Activated CD4-positive, alpha-beta T cell treated with anti-CD3 and anti-CD28 coated beads for 1 hour (primary cell): ENCODE measurements at places on chromosomes 5 and 9.

DNA sequence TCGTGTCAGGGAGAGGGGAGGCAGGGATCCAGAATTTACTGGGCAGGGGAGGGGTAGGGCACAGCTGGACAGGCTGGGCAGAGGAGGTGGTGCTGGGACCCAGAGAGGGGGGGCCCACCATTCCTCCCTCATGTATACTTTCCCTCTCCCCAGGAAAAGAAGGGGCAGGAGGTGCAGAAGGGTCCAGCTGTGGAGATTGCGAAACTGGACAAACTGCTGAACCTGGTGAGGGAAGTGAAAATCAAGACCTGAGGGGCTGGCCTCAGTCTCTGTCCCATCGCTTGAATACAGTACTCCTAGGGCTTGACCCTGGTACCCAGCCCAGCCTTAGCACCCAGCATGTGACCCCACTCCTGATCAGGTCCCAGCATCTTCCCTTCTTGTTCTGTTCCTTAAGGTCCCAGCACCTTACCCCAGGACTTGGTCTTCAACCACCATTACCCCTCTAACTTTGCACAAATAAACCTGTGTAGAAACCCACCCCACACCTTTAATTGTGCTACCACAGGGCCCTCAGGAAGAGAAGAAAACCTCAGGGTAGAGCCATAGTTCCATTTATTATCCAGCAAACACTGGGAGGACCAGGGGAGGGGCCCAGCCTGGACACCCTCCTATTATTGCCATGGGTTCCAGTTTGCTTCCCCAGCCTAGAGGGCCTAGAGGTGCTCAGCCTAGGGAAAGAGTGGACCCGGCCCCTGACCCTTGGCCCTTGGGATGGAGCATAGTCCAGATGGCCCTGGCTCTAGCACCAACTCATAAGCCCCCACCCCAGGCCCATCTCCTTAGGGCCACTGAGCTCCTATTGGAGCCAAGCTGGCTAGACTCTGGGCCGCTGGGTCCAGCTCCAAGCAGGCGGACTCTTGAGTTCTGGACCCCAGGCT is 2.0 kb downstream of the ENHO start:
- DNase-seq: no peak

DNA sequence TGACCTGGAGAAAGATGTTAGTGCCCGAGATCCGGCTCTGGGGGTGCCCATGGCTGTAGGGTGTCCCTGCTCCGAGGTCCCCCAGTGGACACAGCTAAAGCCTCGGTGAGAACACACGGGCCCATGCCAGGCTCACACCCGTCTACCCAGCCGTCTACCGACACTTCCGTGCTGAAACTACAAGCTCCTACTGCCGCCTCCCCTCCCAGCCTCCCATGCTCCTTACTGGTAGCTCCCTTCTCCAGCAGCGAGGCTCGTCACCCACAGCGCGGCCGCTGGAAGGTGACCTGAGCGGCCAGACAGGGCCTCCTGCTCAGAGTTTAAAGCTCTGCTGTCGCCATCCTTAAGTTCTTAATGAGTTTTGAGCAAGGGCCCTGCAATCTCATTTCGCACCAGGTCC is 33.2 kb upstream of the CLPTM1L start:
- no peak for DNase-seq

GRCh38 chr9:16425562-16426231 is 444.8 kb downstream of the BNC2 start:
- DNase-seq: no peak

DNA sequence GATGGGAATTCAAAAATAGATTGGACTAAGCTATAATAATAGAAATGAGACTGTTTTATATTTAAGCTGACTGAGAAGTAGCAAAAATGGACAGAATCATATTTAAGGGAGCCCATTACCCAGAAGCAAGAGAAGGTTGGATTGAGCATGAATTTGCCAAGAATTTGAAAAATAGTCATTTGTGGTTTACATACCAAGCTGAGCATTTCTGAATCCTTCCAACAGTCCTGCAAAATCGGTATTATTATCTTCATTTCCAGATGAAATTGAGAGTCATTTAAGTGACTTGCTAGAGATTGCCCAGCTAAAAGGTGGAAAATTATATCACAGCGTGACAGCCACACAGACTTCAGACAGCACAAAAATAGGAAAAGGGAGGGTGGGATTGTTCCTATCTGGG is 48.4 kb downstream of the TNFSF15 start:
- no peak for DNase-seq

DNA sequence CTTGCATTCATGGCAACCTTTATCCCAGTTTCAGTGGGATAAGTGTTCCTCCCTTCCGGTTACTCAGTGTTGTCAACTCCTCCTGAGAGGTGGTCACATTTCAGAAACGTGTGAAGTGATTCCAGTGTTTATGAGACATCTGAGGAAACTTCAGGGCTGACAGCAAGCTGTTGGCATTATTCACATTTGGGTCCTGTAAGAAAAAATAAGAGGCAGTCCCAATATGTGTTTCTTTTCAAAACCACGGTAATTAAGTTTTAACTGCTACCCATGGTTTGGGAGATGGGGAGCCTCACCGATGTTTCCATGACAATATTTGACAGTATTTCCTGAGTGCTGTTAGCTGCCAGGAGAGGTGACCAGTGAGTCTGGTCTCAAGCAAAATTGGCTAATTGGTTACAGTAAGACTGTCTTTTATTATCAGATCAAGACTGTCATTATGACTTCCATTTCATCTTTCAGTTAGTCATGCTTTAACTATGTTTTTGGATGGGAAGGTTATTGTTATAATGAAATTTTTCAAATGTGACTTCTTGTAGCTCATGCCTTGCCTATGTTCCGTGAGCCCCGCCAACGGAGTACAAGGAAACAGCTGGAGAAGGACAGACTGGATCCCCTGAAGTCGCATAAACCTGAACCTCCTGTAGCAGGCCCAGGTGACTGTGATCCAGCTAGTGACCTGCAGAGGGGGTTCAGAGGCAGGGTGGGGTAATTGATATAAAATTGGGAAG is 115.3 kb downstream of the GDNF start:
- no peak for DNase-seq

DNA sequence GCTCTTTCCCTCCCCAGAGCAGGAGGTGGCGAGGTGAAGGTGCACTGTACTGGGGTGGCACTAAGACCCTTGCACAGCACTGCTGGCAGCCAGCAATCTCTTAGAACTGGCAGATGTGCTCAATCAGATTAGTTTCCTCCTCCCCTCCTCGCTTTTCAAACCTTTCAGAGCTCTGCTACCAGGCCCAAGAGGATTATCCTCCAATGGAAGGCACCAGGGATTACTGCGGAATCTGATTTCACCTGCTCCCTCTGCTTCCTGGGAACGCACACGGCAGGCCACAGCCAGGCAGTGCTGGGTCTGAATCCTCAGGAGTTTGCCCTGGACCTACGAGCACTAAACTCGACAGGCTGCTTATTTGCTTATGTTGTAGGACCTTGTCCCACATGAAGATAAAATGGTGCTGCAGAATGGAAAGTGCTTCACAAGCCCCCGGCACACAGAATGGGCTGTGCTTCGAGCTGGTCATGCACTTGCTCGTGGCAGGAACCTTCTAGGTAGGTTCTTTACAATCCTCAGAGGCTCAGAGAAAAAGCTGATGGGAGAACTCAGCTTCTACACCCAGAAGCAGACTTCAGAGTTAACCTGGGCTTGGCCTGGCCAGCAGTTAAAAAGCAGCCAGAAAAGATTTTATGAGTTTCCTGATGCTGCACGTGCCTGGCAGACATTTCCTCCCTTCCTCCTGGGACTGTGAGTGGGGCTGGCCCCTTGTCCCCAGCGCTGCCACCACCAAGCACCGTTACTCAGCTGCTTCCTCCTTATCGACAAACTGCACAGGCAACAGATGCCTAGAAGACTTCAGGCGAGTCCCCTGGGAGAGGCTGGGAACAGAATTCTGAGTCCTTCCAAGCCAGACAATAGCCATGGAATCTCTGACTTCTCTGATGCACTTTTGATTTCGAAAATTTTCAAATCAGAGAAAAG is 33.1 kb downstream of the FABP6 start:
- no peak for DNase-seq

GRCh38 chr5:132428484-132429462 is 59.3 kb downstream of the SLC22A5 start:
- no peak for DNase-seq

DNA sequence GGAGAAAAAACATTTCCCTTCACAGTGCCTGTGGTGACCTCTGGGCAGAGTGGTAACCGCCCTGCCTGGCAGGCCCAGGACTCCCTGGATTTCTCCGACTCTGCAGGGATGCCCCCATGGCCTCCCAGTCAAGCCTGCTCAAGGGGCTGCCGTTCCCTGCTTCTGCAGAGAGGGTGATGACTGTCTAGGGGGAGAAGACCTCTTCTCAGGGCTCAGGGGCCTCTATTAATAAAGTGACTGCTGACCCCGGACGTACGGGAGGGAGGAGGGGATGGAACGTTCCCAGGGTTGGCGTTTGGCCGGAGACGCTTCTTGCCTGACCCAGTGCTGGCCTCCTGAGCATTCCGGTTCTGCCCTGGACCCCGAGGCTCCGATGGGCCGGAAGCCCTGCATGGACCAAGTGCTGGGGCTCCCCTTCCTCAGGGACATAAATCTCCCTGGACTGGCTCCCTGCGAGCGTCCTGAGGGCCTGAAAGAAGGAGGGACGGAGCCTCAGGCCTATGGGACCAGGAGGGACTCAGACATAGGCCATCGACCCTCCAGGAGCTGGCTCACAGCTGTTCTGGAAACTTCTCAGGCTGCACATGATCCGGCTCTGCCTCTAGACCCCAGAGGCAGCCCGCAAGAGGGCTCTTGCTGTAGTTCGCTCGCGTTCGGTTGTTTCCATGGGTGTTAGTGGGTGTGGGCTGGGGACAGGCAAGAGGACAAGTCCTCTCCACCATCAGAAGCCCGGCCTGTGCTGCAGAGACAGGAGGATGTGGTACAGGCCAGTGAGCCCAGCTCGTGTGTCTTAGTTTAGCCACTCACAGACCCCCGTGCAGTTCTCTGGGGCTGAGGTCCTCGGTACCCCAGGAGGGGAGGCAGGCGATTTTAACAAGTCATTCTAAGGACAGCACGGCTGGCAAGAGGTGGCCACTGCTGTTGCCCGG is 8.1 kb upstream of the RNU6ATAC start:
- no peak for DNase-seq

DNA sequence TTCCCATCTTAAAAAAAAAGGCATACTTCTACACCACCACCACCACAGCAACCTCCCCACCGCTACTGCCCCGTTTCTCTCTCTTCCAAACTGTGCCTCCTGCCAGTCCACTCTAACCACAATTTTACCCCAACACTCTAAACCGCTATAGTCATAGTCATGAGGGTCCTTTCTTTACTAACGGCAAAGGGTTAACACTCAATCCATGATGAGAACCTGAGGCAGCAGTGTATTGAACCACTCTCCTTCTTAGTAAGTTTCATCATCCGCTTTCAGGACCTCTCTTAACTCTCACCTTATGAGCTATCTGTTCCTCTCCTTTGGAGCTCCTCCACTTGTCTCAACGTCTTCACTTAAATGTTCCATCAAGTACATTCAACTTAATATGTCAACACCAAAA is 34.0 kb downstream of the IDNK start:
- no peak for DNase-seq

GRCh38 chr5:59178071-59178470 is 595.2 kb downstream of the RAB3C start:
- no peak for DNase-seq

DNA sequence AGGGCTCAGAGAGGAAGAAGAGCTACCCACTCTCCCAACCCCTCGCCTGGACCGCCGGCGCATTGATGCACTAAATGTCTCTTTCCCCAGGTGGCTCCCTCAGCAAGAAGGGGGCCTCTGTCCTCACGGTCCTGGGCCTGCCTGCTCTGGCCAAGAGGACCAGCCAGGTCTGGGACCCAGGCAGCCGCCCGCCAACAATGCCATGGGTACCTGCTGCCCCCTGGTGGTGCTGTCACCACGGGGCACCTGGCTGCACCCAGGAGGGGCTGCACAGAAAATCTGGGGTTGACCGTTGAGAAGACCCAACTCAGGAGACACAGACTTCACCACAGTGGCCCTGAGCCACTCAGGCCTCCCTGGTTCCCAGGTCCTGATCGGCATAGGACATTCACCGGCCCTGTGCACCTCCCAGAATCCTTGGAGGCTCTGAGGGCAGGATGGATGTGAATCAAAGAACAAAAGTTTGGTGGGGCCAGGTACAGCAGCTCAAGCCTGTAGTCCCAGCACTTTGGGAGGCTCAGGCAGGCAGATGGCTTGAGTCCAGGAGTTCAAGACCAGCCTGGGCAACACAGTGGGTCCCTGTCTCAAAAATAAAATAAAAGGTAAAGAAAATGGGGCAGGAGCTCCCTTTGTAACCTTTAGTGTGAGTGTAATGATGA is 2.4 kb upstream of the VAV2 start:
- peak; percentile 61 for DNase-seq

- DNase-seq: no peak
Measured at GRCh38 chr9:8337834-8338766, 538.5 kb upstream of the DMAC1 start.

GRCh38 chr9:36640771-36641381 is 68.2 kb downstream of the MELK start:
- DNase-seq: no peak

DNA sequence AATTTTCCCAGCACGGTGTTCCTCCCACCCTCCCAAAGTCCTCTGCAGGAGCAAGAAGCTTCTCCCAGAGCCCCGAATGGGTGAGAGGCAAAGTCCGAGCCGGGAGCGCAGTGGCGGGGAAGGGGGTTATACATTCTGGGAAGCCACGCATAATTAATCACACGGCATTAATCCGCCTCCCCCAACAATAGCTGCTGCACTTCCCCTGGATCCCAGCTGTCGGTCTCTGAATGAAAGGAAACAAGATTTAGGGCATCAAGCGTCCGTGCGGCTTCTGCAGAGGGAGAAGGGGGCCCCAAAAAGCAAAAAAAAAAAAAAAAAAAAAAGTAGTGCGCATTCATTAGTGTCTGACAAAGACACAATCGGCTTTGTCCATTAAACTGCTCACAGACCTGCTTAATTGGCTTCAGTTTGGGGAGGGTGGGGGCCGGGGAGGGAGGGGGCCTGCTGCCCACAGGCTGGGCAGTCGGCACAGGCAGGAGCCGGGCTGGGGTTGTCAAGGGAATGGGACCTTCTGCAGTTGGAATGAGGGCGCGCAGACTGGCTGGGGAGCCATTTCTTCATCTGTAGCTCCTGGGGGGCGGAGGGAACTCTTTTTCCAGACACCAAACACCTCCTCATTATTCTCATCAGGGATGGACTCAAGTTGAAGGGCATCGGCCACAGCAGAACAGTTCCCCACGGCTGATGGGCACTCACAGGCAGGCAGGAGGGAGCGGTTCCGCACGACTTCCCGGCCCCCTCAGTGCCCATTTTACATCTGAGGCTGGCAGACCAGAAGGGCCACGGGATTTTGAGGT is 3.4 kb downstream of the NOTCH1 start:
- DNase-seq: no peak

GRCh38 chr9:128870128-128870940 is 11.4 kb downstream of the KYAT1 start:
- no peak for DNase-seq
